ENCODE measurements at places on chromosomes 6 and 20.

DNA sequence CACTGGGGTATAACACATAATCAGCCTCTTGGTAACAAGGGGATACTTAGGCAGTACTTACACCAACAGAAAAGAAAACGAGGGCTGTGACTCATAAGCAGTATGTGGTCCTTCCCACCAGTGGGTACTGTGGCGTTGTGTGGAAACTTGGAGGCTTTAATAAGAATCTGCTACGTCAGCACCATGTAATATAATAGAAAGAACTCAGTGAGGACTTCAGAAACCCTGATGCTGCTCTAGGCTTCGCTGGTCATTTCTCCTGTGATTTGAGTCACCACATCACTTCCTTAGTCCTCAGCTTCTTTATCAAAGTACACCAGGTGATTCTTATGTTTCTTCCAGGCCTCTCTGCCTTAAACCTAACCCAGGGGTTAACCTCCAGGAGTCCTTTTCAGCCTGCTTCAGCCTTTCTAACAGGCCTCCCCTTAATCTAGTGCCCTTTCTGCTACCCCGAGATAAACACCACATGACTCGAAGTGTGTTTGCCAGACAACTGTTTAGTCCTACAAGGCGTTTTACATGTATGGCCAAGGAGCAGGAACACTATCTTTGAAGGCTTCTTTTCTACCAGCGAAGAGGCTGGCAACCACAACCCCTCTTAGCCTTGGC, 68.5 kb downstream of the FYN start:
- DNase-seq: peak; percentile 61

DNA sequence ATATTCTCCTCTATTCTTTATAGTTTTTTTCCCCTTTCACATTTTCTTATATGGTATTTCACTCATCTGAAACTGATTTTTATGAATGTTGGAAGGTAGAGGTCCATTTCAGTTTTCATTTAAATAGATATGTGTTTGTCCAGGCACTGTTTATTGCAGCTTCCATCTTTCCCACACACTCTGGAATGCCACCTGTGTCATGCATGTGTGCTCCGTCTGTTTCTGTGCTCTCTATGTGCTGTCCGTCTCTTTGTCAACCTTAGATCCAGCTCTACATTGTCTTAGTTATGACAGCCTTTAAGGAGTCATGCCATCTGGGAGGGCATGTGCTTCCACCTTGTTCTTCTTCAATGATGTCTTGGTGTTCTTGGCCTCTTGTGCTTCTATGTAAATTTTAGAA, 36.4 kb upstream of the RREB1 start:
- no peak for DNase-seq

- DNase-seq: no peak
Measured at GRCh38 chr6:130434174-130434873, 68.5 kb downstream of the TMEM200A start.

- no peak for DNase-seq
Measured at GRCh38 chr6:167512696-167513375, 187.9 kb downstream of the TTLL2 start.

- no peak for DNase-seq
Measured at GRCh38 chr20:31570735-31571617, 34.1 kb upstream of the ID1 start.

DNA sequence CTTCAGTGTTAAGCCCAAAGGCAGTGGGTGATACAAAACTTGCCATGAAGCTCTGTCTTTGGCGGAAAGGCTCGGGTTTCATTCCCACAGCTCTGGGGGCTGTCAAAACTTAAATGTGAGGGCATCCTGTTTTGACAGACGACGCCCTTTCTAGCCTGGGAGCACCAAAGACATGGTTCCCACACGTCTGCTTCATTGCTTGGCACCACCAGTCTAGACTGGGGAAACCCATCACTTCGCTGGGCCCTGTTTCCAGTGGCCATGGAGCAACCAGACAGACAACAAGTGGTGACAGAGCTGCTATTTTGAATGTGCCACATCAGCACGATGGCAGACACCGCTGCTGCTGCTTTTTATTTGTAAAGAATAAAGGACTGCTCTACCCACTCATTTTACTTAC, 127.5 kb downstream of the SASH1 start:
- DNase-seq: no peak

- DNase-seq: no peak
Measured at GRCh38 chr6:6880745-6881437, 226.9 kb upstream of the RREB1 start.

GRCh38 chr20:7994809-7995208, 24.8 kb downstream of the TMX4 start:
- no peak for DNase-seq

GRCh38 chr20:62830251-62830650, 13.4 kb downstream of the COL9A3 start:
- DNase-seq: no peak

DNA sequence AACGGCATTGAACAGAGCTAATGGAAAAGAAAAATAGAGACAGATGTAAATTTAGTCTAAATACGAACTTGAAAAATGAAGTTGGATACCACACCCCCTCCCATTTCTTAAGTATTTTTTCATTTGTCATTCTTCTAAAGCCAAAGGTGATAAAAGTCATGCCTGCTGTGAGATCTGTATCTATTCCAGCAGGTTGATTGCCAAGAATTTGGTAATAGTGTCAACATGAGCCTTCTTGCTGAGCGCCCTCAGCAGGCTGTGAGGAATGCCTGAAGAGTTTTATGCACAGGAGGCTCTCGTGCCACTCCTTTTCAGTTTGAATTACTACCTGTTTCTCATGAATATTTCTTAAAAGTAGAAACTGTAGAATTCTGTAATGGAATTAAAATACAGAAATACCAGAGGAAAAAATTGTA, 165.4 kb downstream of the QKI start:
- DNase-seq: no peak

DNA sequence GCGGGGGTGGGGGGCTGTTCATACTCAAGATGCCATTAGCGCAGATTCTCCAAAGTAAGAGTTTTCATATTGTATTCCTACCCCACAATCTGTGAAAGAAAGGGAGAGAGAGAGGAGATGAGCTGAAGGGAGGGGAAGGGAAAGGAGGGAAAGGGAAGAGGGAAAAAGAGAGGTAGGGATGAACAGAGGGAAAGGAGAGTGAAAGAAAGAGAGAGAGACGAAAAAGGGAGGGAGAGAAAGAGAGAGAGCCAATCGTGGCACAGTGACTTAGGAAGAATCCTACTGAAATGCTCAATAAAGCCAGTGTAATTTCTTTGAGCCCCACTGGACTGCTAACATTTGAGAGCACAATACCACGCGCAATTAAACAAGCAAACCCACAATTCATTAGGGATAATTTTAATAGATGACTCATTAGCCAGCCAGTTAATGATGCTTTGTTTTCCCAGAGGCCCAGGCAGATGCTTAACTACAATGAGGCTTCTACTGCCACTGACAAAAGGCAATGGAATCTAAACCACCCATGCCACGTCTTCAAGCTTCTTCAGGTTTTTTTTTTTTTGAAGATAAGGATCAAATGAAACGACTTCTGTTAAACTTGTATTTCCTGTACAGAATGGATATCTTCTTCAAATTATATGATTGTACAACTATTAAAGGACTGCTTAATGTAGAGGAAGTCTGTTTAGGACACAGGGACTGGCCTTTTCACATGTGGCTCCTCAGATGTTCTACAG, 306.8 kb downstream of the FOXC1 start:
- DNase-seq: no peak

GRCh38 chr20:48092596-48093280, 307.5 kb upstream of the SULF2 start:
- no peak for DNase-seq

GRCh38 chr6:145263778-145264211, 471.5 kb downstream of the EPM2A start:
- DNase-seq: no peak

DNA sequence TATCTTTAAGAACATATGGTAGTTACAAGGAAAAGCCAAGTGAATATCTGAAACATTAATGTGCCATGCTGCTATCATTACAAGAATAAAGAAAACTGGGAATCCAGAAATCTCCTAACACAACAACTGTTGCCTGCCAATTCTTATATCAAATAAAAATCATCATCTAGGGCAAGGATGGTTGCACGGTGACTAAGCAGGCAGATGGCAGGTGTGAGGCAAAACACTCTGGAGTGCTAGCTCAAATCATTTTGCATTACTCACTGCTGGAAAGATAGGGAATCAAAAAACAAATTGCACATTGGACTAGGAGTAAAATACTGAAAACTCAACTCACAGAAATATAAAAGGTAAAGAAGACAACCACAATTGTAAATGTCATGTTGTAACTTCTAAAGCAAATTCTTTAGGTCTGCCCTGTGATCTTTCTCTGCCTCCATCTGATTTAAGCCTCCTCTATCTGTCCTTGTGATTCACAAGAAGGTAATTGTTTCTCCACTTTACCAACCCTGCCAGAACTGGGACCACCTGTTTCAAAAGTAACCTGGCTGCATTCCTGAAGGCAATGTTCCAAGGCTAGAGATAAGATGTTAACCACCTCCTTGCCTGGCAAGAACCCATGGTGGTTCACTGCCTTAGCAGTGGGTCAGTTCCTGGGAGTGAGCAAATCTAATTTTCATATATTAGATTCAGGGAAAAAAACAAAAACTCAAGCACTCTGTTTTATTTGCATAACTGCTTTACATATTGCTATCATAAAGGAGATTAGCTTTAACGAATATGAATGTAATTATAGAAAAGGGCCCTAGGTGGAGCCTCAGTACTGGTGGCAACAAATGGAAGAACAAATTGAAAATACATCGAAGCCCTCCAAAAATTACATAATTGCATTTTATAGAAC, 33.1 kb upstream of the LCA5 start:
- no peak for DNase-seq

DNA sequence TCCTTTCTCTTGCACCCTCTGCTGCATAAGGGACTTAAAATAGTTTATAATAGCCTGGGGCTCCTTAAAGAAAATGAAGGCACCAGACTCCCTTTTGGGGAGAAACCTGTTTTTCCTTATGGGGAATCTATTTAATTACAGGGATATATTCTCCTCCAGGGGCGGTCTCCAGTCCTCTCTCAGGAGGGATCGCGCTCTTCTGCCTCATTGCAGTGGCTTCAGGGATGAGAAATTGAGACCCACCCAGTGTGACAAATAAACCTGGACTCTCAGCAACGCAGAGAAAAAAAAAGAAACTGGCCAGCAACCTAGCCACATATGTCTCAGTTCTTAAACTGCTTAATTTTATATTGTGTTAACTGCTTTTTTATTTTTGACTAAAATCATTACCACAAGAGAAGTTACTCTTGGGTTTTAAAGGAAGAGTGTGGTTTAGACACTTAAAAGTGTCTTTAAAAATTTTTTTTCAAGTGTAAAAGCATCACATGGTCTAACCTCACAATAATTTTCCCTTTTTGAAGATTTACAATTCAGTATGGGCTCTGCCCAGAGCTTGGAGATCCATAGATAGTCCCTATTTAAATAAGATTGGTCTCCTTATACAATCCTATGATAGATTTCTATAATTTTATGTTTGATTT, 11.7 kb upstream of the GOPC start:
- no peak for DNase-seq

DNA sequence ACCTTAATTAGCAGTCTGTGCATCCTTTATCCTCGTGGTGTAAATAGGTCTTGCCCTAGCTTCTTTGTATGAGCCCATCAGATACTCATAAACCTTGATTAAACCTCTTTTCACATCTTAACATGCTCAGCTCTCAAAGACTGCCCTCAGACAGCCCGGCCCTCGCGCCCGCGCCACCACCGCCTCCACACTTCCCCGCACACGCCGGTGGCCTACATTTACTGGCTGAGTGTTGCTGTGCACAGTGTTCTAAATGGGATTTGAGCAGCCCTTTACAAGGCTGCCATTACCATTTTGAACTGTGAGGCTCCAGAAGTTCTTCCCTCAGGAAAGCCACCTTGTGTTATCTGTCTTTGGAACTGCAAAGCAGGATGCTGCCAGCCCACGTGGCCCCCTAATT, 63.0 kb upstream of the INSM1 start:
- no peak for DNase-seq

GRCh38 chr6:84581494-84582259, 182.7 kb downstream of the TBX18 start:
- DNase-seq: no peak

GRCh38 chr6:130858498-130859160, 31.4 kb downstream of the SMLR1 start:
- DNase-seq: no peak

DNA sequence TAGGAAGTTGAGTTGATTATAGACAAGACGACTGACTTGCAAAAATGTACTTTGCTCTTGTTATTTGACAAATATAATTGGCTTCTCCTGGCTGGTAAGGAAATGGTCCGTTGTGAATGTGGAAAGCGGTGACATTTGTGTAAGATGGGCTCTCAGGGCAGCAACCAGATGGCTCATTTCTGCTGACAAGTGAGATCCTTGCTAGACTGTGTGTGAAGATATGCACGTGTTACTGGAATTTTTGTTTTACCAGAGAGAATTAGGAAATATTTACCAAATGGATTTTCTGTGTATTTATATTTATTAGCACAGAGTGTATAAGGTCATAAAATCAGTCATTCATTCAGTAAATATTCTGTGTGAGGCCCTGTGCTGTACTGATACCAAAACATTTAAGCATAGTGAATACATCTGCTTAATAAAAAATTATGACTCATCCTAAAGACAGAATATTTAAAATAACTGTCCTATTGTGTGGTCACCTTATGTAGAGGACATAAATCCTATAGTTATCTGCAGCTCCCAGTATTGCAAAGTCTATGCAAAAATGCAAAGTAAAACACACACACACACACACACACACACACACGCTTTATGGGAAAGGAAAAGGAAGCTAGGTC, 109.9 kb upstream of the ASF1A start:
- DNase-seq: no peak

- no peak for DNase-seq
Measured at GRCh38 chr6:30555816-30556065, 548 bp downstream of the GNL1 start.

DNA sequence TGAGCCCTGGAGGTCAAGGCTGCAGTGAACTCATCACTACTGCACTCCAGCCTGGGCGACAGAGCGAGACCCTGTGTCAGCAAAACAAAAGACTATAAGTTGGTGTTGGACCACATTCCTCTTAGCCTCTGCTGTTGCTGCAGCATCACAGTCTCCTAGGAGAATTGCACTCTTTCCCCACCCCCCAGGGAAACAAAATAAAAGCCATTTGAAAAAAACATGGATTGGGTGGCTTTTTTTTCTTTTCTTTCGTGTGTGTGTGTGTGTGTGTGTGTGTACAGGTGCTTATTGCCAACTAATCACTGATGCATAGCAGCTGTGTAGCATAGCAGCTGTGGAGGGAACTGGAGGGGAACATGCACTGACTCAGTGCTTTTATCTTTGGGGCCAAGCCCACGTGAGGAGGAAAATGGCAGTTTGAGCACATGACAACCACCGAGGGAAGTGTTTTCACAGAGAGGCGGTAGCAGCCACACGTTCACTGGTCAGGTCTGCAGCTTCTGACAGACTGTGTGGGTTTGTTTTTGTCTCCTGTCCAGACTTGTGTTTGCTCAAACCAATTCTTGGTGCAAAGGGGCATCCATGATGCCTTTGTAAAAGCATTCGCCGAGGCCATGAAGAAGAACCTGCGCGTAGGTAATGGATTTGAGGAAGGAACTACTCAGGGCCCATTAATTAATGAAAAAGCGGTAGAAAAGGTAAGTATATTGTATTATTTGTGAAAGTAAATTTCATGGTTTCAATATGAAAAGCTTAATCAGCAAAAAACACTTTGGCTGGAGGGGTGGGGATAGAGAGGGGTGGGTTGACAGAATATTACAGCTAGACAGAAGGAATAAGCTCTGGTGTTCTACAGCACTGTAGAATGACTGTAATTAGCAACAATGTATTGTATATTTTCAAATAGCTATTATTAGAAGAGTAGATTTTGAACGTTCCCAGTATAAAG, 27.7 kb downstream of the ALDH5A1 start:
- no peak for DNase-seq
